ENCODE measurements at places on chromosomes 13 and 19. TPM values are rescaled to one million over a fixed set of nuclear protein-coding genes. Genes with fewer than 3 reads are reported as not detected.

Gene TEX26
- 1.0 TPM for polyA plus RNA-seq

Gene PEG3
- not detected for polyA plus RNA-seq

Gene NXNL1
- polyA plus RNA-seq: 0.17 TPM

Gene ZNF99
- polyA plus RNA-seq: not detected

All from hepatocyte (in vitro differentiated cells).